ENCODE measurements at places on chromosomes 4 and X.

- no peak for DNase-seq
Measured at GRCh38 chr4:62377700-62378099, 1177.6 kb downstream of the ADGRL3 start.

- DNase-seq, result no peak
Measured at GRCh38 chr4:114922592-114922933, 190.9 kb downstream of the NDST4 start.

- no peak for DNase-seq
Measured at GRCh38 chr4:70488748-70489147, 16.8 kb downstream of the MUC7 start.

DNA sequence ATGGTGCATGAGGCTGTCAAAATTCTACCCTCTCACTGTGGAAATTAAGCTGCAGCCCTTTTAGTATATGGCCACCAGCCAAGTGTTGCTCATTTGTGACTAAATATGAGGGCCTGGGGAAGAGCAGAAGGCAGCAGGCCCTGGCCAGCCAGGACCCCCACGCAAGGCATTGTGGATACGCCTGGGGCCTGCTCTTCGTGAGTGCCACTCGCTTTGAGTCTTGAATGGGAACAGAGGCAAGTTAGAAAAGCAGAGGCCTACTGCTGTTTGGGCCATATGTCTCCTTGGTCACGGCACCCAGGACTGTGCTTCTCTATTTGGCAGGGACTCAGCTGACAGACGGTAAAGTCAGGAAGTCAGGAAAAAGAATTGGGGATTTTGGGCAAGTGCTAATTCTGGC is 10.9 kb downstream of the RTL5 start:
- DNase-seq, result no peak

DNA sequence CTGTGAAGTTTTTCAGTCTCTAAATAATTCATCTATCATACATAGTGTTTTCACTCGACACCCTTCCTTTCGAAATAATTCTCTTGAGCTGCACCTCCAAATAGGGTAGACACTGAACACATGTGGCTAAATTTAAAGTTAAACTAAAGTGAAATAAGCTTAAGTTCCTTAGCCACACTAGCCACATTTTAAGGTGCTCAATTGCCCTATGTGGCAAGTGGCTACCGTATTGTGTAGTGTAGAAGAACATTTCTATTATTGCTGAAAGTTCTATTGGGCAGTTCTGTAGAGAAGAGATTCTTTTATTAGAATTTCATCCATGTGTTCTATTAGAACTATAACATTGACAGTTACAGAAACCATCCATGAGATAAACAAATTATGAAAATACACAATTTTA is 107.0 kb upstream of the CTSO start:
- no peak for DNase-seq

- DNase-seq, result no peak
Measured at GRCh38 chr4:101153653-101154052, 193.7 kb downstream of the PPP3CA start.

All from retina (tissue), 1 donor.